CD14-positive monocyte (primary cell): ENCODE measurements at places on chromosomes 2 and 18. TPM values are rescaled to one million over a fixed set of nuclear protein-coding genes. Genes with fewer than 3 reads are reported as not detected.

The PID1 gene
- 61.8 TPM for polyA plus RNA-seq

The LPIN2 gene
- polyA plus RNA-seq = 11.2 and 16.3 TPM in 2 replicates

The TEX44 gene
- not detected in 2 replicates for polyA plus RNA-seq

The INPP5D gene
- polyA plus RNA-seq = 60.4 and 90.2 TPM in 2 replicates

The IL36RN gene
- polyA plus RNA-seq = not detected in 2 replicates

The ITPRIPL1 gene
- 0.50 TPM for polyA plus RNA-seq

The TMEM247 gene
- polyA plus RNA-seq = not detected

The EFHD1 gene
- not detected in 2 replicates for polyA plus RNA-seq

The GALR1 gene
- not detected in 2 replicates for polyA plus RNA-seq

The MDH1 gene
- 218 TPM for polyA plus RNA-seq

The DAW1 gene
- polyA plus RNA-seq = not detected

The MAP3K2 gene
- polyA plus RNA-seq = 66.3 TPM

The CFAP65 gene
- not detected for polyA plus RNA-seq

The UGT1A7 gene
- not detected in 2 replicates for polyA plus RNA-seq

The CRYGB gene
- not detected in 2 replicates for polyA plus RNA-seq

The HNMT gene
- 118 TPM for polyA plus RNA-seq

The MARCO gene
- polyA plus RNA-seq = 37.7 TPM

The GPR155 gene
- 7.6 and 19.0 TPM in 2 replicates for polyA plus RNA-seq

The SNTG2 gene
- not detected for polyA plus RNA-seq

The SERPINB13 gene
- polyA plus RNA-seq = not detected

The TTN gene
- 0.12 TPM for polyA plus RNA-seq

The CACNB4 gene
- polyA plus RNA-seq = 0.22 and 1.1 TPM in 2 replicates

The FBXO48 gene
- polyA plus RNA-seq = 0.08 TPM

The EVA1A gene
- polyA plus RNA-seq = not detected

The CPLX4 gene
- polyA plus RNA-seq = not detected

The CTIF gene
- 8.3 and 8.7 TPM in 2 replicates for polyA plus RNA-seq

The NIFK gene
- 30.6 TPM for polyA plus RNA-seq

The CNRIP1 gene
- 0.17 TPM for polyA plus RNA-seq

The RAMP1 gene
- polyA plus RNA-seq = not detected

The IL36G gene
- polyA plus RNA-seq = not detected

The DSG1 gene
- polyA plus RNA-seq = not detected in 2 replicates

The C2orf15 gene
- 0.29 TPM for polyA plus RNA-seq

The DPP10 gene
- not detected for polyA plus RNA-seq

The UPP2 gene
- not detected for polyA plus RNA-seq

The CHAC2 gene
- 0.07 TPM in 1 of 2 replicates, not detected in the other for polyA plus RNA-seq

The C2orf80 gene
- polyA plus RNA-seq = not detected in 2 replicates

The ABCG8 gene
- polyA plus RNA-seq = not detected

The MOCOS gene
- polyA plus RNA-seq = 0.05 TPM

The SCN7A gene
- not detected for polyA plus RNA-seq

The KDSR gene
- polyA plus RNA-seq = 29.9 TPM

The SCN9A gene
- 0.26 TPM for polyA plus RNA-seq

The ALK gene
- not detected in 2 replicates for polyA plus RNA-seq

The TMEFF2 gene
- polyA plus RNA-seq = not detected in 2 replicates

The AMMECR1L gene
- 2.5 TPM for polyA plus RNA-seq

The AQP12A gene
- not detected in 2 replicates for polyA plus RNA-seq

The UGT1A10 gene
- not detected in 2 replicates for polyA plus RNA-seq

The WNT6 gene
- polyA plus RNA-seq = 0.27 TPM

The PROKR1 gene
- not detected for polyA plus RNA-seq

The PXDN gene
- polyA plus RNA-seq = not detected in 2 replicates

The UGT1A3 gene
- not detected for polyA plus RNA-seq

The MOGAT1 gene
- polyA plus RNA-seq = 0.11 TPM in 1 of 2 replicates, not detected in the other

The LRP1B gene
- not detected for polyA plus RNA-seq
